Stimulated activated CD8-positive, alpha-beta memory T cell treated with anti-CD3 and anti-CD28 coated beads, Interleukin-7, amount 100 ng/mL, for 1 hour (primary cell): ENCODE measurements at places on chromosomes 3 and 15.

GRCh38 chr3:106508331-106508893 is 639.6 kb upstream of the CBLB start:
- no peak for DNase-seq

GRCh38 chr3:113277414-113277813 is 66.1 kb downstream of the BOC start:
- no peak for DNase-seq

- no peak for DNase-seq
Observed at GRCh38 chr3:16059711-16060357, 114.6 kb upstream of the GALNT15 start.

GRCh38 chr15:68789091-68789490 is 31.6 kb downstream of the ANP32A start:
- DNase-seq, result no peak
